ENCODE measurements at places on chromosomes 11 and 22.

GRCh38 chr11:79648766-79649520 lies 208.1 kb upstream of the TENM4 start:
- no peak for DNase-seq
- H3K36me3 ChIP-seq: no peaks in the 10 kb centered on the region
- H3K4me1 ChIP-seq: no peaks in the 10 kb centered on the region
- H3K27me3 ChIP-seq: no peaks in the 10 kb centered on the region
- H3K4me3 ChIP-seq: no peak overlapping the region

GRCh38 chr11:1391165-1392075 lies 1.7 kb downstream of the BRSK2 start:
- no peak overlapping the region for H3K27ac ChIP-seq
- no peak for DNase-seq
- peaks cover 14% of the 10 kb centered on the region for H3K4me1 ChIP-seq
- H3K27me3 ChIP-seq: peaks cover 30% of the 10 kb centered on the region
- peak overlapping the region; percentile 20 for H3K4me3 ChIP-seq

DNA sequence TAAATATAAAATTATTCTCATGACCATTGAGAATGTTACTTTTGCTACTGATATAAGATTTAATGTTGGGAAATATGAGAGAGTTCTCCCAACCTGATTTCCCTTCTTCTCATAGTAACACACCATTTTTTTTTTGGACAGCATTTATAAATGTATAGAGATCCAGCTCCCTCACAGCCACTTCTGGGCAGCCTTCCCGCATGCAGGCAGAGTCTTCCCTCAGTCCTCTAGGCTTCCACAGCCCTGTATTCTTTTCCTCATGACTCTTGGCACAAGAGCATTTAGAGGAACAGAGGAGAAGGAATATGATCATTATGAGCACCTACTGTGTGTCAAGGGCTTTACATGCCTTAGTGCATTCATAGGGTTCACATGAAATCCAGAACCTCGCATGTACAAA lies 9.0 kb downstream of the DTX4 start:
- no peak overlapping the region for H3K27ac ChIP-seq
- no peak for DNase-seq
- peaks cover 14% of the 10 kb centered on the region for H3K36me3 ChIP-seq
- no peaks in the 10 kb centered on the region for H3K4me1 ChIP-seq

- no peaks in the 10 kb centered on the region for H3K36me3 ChIP-seq
- no peaks in the 10 kb centered on the region for H3K27me3 ChIP-seq
- H3K4me1 ChIP-seq: no peaks in the 10 kb centered on the region
- no peak overlapping the region for H3K27ac ChIP-seq
Measured at GRCh38 chr11:117597071-117597470, 199.9 kb downstream of the DSCAML1 start.

DNA sequence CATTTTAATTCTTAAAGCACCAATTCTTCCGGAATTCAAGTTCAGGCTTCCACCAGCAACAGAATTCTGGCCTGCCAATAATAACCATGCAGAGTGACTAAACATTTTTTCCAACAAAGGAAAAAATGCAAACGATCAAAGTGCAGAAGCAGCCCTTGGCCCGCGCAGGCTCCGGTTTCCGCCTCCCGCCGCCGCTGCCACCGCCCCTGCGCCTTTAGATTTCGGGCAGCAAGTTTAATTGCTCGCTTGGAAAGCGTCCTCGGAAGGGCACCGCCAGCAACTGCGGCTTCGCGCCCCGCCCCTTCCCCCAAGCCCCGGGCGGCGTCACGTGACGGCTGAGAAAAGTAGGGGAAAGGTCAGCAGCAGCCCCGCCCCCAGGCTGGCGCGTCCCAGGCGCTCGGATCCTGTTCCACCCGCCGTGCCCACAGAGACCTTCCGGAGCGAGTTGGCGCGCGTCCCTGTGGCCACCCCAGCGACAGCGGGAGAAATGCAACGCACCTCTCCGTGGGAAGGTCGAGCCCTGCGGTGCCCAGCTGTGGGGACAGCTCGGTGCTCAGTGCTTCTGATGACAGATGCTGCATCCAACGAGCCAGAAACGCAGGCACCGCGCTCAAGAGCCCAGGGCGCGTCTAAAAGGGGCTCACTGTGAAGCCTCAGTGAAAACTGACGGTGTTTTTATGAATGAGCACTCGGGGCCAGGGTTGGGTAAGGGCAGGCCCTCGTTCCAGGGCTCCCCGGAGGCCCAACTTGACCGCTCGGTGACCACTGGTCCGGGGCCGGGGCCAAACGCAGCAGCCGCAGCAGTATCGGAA lies 2.5 kb downstream of the CPT1A start:
- peaks cover 3% of the 10 kb centered on the region for H3K36me3 ChIP-seq
- peak overlapping the region; percentile 97 for H3K27ac ChIP-seq
- peak overlapping the region; percentile 92 for H3K4me3 ChIP-seq
- DNase-seq: peak; percentile 98

DNA sequence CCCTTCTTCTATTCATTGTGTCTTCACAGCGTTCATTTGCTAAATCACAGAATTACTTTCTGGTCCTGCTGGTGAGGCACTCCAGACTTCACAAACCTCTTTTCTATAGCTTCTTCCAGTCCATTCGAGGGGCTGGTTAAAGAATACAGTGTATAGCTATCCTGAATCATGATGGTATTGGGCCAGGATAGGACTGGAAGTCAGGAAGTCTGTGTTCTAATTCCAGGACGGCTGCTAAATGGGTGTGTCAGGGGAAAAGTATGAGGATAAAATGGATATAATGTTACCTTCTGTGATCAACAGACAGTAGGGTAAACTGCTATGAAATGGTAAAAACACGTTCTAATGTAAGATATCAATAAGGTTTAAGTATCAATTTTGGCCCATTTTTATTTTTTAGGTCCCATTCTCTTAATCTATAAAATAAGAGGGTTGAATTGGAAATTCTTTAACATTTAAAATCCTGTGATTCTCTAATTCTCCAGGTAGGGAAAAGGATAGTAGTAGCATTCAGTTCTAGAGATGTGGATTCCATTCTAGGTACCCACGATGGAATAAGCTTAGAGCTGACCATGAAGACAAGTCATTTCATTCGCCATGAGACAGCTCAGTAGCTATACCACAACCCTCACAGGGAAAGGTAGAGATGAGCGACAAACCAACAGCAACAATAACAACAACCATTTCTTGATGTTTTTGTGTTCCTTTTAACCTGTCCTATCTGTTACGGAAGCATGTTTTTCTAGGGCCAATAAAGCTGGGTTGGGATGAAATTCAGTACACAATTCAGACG lies 96.1 kb downstream of the SLC1A2 start:
- DNase-seq: no peak
- peaks cover 15% of the 10 kb centered on the region for H3K4me1 ChIP-seq
- no peak overlapping the region for H3K4me3 ChIP-seq
- H3K27me3 ChIP-seq: no peaks in the 10 kb centered on the region

DNA sequence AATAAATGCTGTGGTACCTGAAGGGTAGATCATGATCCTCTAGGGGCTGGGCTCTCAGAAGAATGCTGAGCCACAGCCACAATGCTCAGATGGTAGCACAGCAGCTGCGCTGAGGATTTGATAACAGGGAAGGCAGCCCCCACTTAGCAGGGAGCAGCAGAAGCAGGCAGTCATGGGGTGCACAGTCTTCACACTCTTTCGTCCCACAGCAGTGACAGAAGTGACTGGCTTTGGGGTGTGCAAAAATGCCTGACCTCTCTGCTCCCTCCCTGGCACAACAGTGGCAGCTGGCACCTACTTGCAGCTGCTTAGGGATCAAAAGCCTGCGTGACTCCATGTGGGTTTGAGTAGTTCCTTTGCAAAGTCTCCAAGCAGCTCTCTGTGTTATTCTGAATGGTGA lies 1349.8 kb upstream of the RAG2 start:
- H3K27me3 ChIP-seq: no peaks in the 10 kb centered on the region
- no peaks in the 10 kb centered on the region for H3K36me3 ChIP-seq
- no peaks in the 10 kb centered on the region for H3K4me1 ChIP-seq

DNA sequence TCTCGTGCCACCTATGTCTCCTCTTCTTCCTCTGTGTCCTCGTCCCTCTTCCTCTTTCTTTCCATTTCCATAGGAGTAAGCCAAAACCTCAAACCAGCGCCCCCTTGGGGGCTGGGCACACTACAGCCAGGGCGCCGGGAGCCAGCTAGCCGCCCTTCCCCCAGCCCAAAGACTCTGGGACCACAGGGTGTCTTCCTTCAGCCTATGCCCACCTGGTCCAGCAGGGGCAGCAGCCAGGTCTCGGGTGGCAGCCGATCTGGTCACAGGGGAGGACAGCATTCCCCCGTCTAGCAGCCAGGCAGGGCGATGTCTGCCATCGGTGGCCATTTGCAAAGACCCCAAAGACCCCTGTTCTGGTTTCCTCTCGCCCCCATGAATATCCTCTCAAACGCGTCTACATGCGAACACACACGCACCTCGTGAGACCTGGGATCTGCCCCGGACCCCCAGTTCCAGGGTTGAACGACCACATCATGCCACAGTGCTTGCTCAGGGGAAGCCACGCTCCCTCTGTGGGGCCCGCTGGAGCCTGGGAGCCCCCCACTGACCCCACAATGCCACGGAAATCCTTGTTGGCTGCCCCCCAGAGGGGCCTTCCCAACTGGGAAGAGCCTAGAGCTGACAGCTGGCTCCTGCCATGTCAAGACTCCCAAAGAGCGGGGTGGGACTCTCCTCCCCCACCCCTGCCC lies 546.0 kb upstream of the CCDC179 start:
- no peak overlapping the region for H3K4me3 ChIP-seq
- H3K4me1 ChIP-seq: no peaks in the 10 kb centered on the region
- no peak overlapping the region for H3K27ac ChIP-seq
- H3K36me3 ChIP-seq: no peaks in the 10 kb centered on the region
- no peak for DNase-seq
- H3K27me3 ChIP-seq: no peaks in the 10 kb centered on the region

DNA sequence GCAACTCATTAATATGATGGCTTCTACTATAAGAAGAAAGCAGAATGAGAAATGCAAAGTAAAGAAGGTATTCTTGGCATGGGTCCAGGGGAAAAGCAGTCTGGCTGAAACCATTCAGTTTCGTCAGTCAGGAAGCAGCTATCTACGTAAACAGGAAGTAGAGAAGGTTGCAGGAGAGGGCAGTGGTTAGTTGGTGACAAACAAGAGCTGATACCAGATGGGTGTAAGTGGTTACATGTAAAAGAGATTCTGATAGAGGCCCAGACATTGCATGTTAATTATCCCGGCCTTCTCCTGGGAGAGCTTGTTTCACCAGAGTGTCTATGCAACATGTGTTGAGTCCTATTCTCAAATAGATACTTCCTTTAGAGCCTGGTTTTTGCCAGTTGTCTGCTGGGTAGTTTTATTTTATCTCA lies 58.4 kb upstream of the PSMA1 start:
- no peak overlapping the region for H3K27ac ChIP-seq
- H3K4me3 ChIP-seq: no peak overlapping the region
- H3K36me3 ChIP-seq: no peaks in the 10 kb centered on the region
- H3K4me1 ChIP-seq: peaks cover 7% of the 10 kb centered on the region
- no peak for DNase-seq

GRCh38 chr11:118406599-118407166 lies 5.3 kb downstream of the ATP5MG start:
- DNase-seq: no peak
- H3K27ac ChIP-seq: no peak overlapping the region
- H3K4me3 ChIP-seq: no peak overlapping the region
- peaks cover 9% of the 10 kb centered on the region for H3K36me3 ChIP-seq

DNA sequence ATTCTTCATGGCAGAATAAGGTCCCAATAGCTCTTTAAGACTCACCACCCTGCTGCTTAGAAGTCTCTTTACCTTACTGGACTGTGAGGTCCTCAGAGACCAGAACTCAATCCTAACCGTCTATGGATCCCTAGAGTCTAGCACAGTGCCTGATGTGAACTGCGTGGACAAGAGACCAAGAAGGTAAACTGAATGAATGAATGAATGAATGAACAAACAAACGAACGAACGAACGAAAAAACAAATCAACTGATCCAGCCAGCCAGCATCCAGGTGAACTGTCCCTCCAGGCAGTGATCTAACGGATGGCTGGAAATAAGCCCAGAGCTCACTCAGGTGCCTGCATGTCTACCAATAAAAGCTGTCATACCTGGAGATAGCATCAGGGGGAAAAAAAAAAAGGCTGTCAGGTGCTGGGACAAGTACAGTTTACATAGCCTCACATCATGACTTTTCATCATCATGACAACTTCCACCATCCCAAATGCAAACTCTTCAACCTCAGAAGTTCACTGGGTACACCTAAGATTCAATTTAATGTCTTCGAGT lies 59.8 kb downstream of the PACSIN2 start:
- no peak overlapping the region for H3K27ac ChIP-seq
- H3K4me3 ChIP-seq: no peak overlapping the region
- peaks cover 47% of the 10 kb centered on the region for H3K4me1 ChIP-seq
- H3K36me3 ChIP-seq: no peaks in the 10 kb centered on the region
- DNase-seq: no peak
- no peaks in the 10 kb centered on the region for H3K27me3 ChIP-seq

GRCh38 chr11:2581931-2582350 lies 117.9 kb downstream of the KCNQ1OT1 start:
- H3K4me1 ChIP-seq: no peaks in the 10 kb centered on the region
- no peak overlapping the region for H3K27ac ChIP-seq
- no peak for DNase-seq
- H3K4me3 ChIP-seq: no peak overlapping the region
- no peaks in the 10 kb centered on the region for H3K36me3 ChIP-seq

GRCh38 chr11:110645253-110645652 lies 67.0 kb downstream of the ARHGAP20 start:
- no peaks in the 10 kb centered on the region for H3K36me3 ChIP-seq
- DNase-seq: no peak
- no peaks in the 10 kb centered on the region for H3K4me1 ChIP-seq
- no peak overlapping the region for H3K4me3 ChIP-seq

DNA sequence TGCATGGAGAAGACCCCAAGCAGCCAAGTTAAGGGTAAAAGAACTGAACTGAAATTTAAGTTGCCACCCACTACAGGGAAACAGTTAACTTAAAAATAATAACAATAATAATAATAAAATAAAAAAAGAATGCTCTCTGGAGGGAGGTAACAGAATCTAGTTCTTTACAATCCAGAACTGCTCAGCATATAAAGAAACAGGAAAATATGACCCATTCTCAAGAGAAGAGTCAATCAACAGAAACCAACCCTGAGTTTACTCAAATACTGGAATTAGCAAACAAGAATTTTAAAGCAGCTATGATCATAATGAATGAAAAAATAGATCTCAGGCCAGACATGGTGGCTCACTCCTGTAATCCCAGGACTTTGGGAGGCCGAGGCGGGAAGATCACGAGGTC lies 53.8 kb downstream of the DENND5A start:
- DNase-seq: no peak
- H3K4me3 ChIP-seq: no peak overlapping the region
- H3K27me3 ChIP-seq: no peaks in the 10 kb centered on the region
- H3K27ac ChIP-seq: no peak overlapping the region
- H3K36me3 ChIP-seq: no peaks in the 10 kb centered on the region
- H3K4me1 ChIP-seq: peaks cover 54% of the 10 kb centered on the region

DNA sequence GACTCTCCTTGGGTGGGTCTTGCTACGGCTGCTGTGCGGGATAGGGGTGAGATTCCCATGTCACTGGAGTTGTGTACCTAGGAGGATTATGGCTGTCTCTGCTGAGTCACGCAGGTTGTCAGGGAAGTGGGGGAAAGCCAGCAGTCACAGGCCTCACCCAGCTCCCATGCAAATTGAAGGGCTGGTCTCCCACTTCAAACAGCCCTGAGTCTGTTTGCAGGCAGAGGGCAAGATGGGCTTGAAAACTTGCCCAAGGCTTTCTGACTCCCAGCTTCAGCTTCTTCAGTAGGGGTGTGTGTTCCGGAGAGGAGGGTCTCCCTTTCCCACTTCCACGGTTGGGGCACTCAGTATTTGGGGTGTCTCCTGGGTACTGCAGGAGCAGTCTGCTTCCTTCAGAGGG lies 10.9 kb upstream of the SC5D start:
- H3K27ac ChIP-seq: no peak overlapping the region
- H3K4me1 ChIP-seq: no peaks in the 10 kb centered on the region
- H3K36me3 ChIP-seq: no peaks in the 10 kb centered on the region
- no peak for DNase-seq
- H3K4me3 ChIP-seq: no peak overlapping the region
- no peaks in the 10 kb centered on the region for H3K27me3 ChIP-seq

Measured in esophagus muscularis mucosa (tissue), 4 donors.